ENCODE measurements at places on chromosomes 7 and 10. TPM values are rescaled to one million over a fixed set of nuclear protein-coding genes. Genes with fewer than 3 reads are reported as not detected.

GRCh38 chr10:88270871-88271713 lies 312.0 kb downstream of the RNLS start:
- no peak overlapping the region for H3K4me3 ChIP-seq
- no peaks in the 10 kb centered on the region for H3K4me1 ChIP-seq
- no peak overlapping the region for H3K27ac ChIP-seq
- no peaks in the 10 kb centered on the region for H3K36me3 ChIP-seq
- no peak for DNase-seq

Gene C10orf105
- total RNA-seq: 0.22 TPM

Gene LEP
- total RNA-seq: 26.7 TPM

GRCh38 chr7:151081170-151082101 lies 827 bp upstream of the FASTK start:
- H3K36me3 ChIP-seq: no peaks in the 10 kb centered on the region
- H3K27me3 ChIP-seq: no peaks in the 10 kb centered on the region
- H3K4me3 ChIP-seq: peak overlapping the region; percentile 80
- peaks cover 43% of the 10 kb centered on the region for H3K4me1 ChIP-seq

Gene SP8
- not detected for total RNA-seq

- no peaks in the 10 kb centered on the region for H3K36me3 ChIP-seq
- no peaks in the 10 kb centered on the region for H3K27me3 ChIP-seq
- no peaks in the 10 kb centered on the region for H3K4me1 ChIP-seq
- H3K4me3 ChIP-seq: no peak overlapping the region
- DNase-seq: no peak
Measured at GRCh38 chr7:15104411-15105092, 202.0 kb upstream of the DGKB start.

GRCh38 chr10:70722820-70723424 lies 50.6 kb downstream of the ADAMTS14 start:
- H3K27ac ChIP-seq: no peak overlapping the region
- H3K4me3 ChIP-seq: no peak overlapping the region
- no peaks in the 10 kb centered on the region for H3K4me1 ChIP-seq
- H3K27me3 ChIP-seq: no peaks in the 10 kb centered on the region

DNA sequence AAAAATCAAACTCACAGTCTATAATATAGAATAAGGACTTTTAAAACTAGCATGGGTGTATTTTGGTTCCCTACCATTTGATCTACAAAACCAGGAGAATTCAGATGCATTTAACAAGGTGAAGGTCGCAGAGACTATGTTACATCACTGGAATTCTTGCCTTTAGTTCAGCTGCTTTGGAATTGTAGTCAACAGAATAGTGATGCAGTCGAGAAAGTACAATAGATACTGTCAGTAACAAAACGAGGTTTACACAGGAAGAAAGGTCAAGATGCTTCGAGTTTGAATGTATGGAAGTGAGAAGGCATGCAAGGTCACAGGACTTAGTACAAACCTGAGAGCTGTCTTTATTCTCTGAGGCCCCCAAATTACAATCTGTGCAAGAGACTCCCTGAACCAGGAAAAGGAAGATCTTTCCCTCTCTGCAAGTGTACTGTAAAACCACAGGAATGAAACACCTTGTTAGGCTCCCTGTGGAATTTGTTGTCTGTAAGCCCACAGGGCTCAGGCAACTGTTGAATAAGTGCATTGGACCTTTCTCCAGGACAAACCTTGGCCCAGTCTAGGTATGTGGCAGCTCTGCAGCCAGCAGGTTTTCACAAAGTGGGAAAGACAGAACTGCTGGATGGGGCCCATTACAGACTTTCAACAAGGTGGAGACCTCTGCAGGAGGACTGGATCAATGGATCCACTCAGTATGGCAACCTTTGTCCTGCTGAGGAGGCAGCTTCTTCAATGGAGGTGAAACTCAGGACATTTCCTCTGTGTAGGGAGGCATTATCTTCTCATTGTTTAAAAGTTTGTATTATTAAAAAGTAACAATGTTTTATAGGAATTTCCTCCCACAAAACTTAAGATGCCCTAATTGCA lies 101.1 kb upstream of the GSDME start:
- H3K27ac ChIP-seq: no peak overlapping the region
- no peaks in the 10 kb centered on the region for H3K36me3 ChIP-seq
- H3K4me3 ChIP-seq: no peak overlapping the region

Gene TMED4
- 220 TPM for total RNA-seq

Gene ERVW-1
- total RNA-seq: not detected

DNA sequence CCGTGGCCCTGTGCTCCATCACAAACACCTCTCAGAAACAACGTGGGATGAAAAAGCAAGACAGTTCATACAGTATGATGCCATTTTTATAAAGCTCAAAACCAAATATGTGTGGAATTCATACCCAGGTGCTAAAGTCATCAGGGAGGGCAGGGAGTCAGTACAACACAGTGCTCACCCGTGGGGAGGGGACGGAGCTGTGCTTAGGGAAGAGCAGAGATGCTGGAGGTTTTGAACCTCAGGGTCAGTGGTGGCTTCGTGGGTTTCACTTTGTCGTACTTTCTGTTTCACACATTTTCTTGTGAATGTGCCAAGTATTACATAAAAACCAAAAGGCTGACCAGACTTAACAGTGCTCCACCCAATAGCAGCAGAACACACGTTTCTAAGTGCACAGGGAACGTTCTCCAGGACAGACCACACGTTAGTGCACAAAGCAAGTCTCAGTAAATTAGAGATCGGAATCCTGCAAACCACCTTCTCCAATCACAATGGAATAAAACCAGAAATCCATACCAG lies 21.2 kb downstream of the ZMIZ2 start:
- H3K4me3 ChIP-seq: no peak overlapping the region
- H3K4me1 ChIP-seq: no peaks in the 10 kb centered on the region
- H3K27me3 ChIP-seq: no peaks in the 10 kb centered on the region
- H3K36me3 ChIP-seq: peaks cover 13% of the 10 kb centered on the region

Gene DYNC1I1
- total RNA-seq: 12.0 TPM

- H3K4me1 ChIP-seq: no peaks in the 10 kb centered on the region
- H3K27ac ChIP-seq: no peak overlapping the region
- no peak overlapping the region for H3K4me3 ChIP-seq
Measured at GRCh38 chr10:92381543-92381954, 90.6 kb downstream of the MARCHF5 start.

Gene FKBP14
- 10.5 TPM for total RNA-seq

Gene LIPK
- total RNA-seq: not detected

Gene MBL2
- total RNA-seq: 0.22 TPM

DNA sequence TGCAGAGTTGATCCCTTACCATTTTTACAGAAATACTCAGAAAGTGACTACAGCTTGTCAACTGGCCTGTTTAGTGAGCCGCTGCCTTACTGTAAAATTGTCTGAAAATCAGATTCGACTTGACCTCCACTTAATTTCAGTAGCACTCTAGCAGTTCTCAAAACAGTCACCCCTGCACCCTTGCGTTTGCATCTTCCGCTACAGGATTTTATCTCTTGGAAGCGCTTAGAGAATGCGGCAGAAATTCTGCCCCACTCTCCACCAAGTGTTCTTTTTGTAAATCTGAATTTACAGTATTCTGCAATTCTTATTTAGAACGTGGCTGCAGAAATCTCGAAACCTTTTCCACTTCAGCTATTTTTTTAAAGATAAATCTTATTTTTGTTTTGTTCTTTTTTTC lies 1.9 kb upstream of the TWIST1 start:
- H3K27ac ChIP-seq: no peak overlapping the region
- DNase-seq: no peak
- no peaks in the 10 kb centered on the region for H3K36me3 ChIP-seq
- peaks cover 5% of the 10 kb centered on the region for H3K4me1 ChIP-seq
- no peak overlapping the region for H3K4me3 ChIP-seq
- H3K27me3 ChIP-seq: no peaks in the 10 kb centered on the region

Gene FZD1
- total RNA-seq: 77.4 TPM

- H3K27ac ChIP-seq: no peak overlapping the region
- H3K4me3 ChIP-seq: no peak overlapping the region
- H3K4me1 ChIP-seq: no peaks in the 10 kb centered on the region
- DNase-seq: peak; percentile 42
- H3K27me3 ChIP-seq: no peaks in the 10 kb centered on the region
Measured at GRCh38 chr10:6014241-6014761, 37.0 kb upstream of the IL15RA start.

GRCh38 chr7:51077316-51077986 lies 239.2 kb downstream of the COBL start:
- DNase-seq: no peak
- no peak overlapping the region for H3K4me3 ChIP-seq
- H3K4me1 ChIP-seq: no peaks in the 10 kb centered on the region
- H3K36me3 ChIP-seq: peaks cover 3% of the 10 kb centered on the region
- H3K27me3 ChIP-seq: no peaks in the 10 kb centered on the region

Gene NKX1-2
- total RNA-seq: not detected

DNA sequence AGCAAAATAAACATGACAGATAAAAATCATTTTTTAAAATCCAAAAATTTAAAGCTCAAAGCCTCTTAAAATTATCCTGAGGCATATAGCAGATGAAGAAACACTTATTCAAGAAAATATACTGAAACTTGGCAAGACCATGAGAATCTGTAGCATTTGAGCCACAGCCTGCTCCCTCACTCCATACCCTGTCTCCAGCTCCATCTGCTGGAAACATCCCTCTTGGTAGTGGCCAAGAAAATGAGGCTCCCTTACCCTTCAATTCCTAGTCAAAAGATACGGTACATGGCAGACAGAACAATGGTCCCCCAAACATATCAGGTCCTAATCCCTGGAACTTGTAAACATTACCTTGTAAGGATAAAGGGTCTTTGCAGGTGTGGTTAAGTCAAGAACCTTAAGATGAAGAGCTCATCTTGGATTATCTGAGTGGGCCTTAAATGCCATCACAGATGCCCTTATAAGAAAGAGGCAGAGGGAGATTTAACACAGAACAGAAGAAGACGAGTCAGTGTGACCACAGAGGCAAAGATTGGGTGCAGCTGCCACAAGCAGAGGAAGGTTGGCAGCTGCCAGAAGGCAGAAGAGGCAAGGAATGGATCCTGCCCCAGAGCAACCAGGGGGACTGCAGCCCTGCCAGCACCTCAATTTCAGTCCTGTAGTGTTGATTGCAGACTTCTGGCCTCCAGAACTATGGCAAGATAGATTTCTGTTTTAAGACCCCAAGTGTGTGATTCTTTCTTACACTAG lies 149.4 kb downstream of the ZNF248 start:
- DNase-seq: no peak
- H3K36me3 ChIP-seq: no peaks in the 10 kb centered on the region
- no peak overlapping the region for H3K4me3 ChIP-seq
- no peak overlapping the region for H3K27ac ChIP-seq
- no peaks in the 10 kb centered on the region for H3K4me1 ChIP-seq
- no peaks in the 10 kb centered on the region for H3K27me3 ChIP-seq

GRCh38 chr7:148260599-148260998 lies 330.0 kb upstream of the C7orf33 start:
- no peak overlapping the region for H3K27ac ChIP-seq
- no peaks in the 10 kb centered on the region for H3K36me3 ChIP-seq
- DNase-seq: no peak
- no peaks in the 10 kb centered on the region for H3K4me1 ChIP-seq

DNA sequence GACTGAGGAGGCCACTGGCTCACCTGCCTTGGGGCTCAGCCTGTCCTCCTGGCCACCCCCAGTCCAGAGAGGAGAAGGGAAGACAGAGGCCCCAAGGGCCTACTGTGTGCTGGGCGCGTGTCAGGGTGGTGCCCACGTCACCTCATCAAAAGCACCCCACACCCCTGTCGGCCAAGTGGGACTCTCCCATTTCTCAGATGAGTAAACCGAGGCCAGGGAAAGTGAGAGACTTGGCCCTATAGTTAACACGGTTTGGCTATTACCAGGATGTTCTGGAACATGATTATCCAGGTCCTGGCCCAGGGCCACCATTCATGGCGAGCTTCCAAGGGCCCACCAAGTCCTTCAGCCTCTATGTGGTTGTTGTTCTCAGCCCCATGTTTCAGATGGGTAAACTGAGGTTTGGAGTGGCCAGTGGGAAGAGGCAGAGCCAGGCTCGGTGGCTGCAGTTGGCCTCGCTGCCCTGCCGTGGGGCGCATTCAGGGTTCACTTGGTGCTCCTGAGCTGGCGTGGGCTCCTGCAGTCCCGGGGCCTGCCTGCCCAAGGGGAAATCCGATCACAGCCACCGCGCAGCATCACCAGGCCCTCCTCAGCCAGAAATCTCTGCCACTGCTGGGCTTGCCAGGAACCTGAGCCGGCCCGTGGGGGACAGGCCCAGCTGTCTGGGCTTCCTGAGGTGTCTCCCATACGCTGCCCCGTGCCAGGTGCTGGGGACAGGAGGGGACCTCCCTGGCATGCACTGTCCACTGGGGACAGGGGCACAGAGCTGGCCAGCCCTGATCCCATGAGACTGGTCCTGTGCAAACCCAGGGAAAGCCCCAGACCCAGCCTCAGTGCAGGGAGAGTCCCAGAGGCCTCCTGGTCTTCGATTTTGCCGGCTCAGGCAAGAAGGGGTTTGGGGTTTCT lies 117.7 kb upstream of the TNRC18 start:
- no peaks in the 10 kb centered on the region for H3K36me3 ChIP-seq
- H3K27ac ChIP-seq: no peak overlapping the region
- H3K27me3 ChIP-seq: no peaks in the 10 kb centered on the region

GRCh38 chr7:19958309-19958896 lies 185.0 kb upstream of the TMEM196 start:
- H3K27ac ChIP-seq: no peak overlapping the region
- no peak for DNase-seq
- H3K27me3 ChIP-seq: no peaks in the 10 kb centered on the region
- no peaks in the 10 kb centered on the region for H3K4me1 ChIP-seq

Gene RAMP3
- total RNA-seq: 117 TPM

Gene INA
- total RNA-seq: not detected

- no peaks in the 10 kb centered on the region for H3K36me3 ChIP-seq
- H3K27me3 ChIP-seq: no peaks in the 10 kb centered on the region
- no peak overlapping the region for H3K27ac ChIP-seq
- no peak for DNase-seq
- no peaks in the 10 kb centered on the region for H3K4me1 ChIP-seq
Measured at GRCh38 chr7:45086331-45087065, 2.3 kb downstream of the NACAD start.

GRCh38 chr10:119496273-119496672 lies 46.2 kb downstream of the RGS10 start:
- peaks cover 12% of the 10 kb centered on the region for H3K4me1 ChIP-seq
- H3K27ac ChIP-seq: no peak overlapping the region
- no peaks in the 10 kb centered on the region for H3K27me3 ChIP-seq
- H3K36me3 ChIP-seq: no peaks in the 10 kb centered on the region
- no peak for DNase-seq
- no peak overlapping the region for H3K4me3 ChIP-seq
